Activated CD4-positive, alpha-beta T cell treated with anti-CD3 and anti-CD28 coated beads for 24 hours (primary cell): ENCODE measurements at places on chromosomes 7 and 10.

DNA sequence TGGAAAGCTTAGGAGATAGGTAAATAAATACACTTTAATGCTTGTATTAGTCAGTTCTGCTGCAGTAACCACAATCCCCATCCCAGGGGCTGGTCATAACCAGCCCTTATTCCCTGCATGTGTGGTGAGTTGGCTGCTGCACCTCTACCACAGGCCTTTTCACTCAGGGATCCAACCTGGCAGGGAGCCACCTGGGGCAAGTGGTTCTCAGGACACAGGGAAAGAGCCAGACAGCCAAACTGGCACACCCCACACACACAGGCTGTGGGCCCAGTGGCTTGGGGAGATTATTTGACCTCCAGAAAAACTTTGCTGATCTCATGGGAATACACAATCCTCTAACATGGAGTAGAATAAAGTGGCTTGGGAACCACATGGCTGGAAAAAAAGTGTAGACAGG lies 400.0 kb upstream of the RNF32 start:
- no peak for DNase-seq

DNA sequence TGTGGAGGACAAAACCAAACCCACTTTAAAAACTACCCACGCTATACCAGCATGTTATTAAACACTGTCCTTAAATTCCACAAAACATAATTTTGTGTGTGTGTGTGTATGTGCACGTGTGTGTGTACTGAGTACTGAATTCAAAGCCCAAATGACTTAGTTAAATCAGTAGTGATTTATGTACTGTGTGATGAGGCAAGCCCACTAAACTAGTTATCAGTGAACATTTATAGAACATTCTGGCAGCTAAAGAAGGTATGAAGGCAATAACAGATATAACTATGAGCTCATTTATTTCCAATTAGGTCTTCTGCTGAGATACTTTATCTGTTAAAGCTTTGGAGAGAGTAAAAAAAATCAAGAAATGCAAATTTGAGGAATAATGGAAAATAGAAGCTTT lies 115.1 kb downstream of the CPED1 start:
- no peak for DNase-seq

DNA sequence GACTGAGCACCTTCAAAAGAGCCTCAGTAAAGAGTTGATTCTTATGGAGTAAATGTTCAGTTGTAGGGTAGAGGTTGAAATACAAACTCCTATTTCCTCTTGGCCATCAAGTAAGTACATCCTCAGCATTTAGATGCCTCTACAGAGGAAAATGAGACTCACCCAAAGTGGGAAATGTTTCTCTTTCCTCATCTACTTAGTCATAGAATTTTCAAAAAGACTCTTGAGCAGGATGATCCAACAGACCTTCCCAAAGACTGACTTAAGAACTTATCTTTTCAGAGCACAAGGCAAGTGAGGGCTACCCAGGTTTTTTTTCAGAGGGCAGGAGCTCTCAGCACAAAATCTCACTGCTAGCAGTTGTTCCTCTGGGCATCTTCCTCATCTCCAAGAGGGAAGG lies 449.1 kb downstream of the KCNMA1 start:
- DNase-seq: no peak

DNA sequence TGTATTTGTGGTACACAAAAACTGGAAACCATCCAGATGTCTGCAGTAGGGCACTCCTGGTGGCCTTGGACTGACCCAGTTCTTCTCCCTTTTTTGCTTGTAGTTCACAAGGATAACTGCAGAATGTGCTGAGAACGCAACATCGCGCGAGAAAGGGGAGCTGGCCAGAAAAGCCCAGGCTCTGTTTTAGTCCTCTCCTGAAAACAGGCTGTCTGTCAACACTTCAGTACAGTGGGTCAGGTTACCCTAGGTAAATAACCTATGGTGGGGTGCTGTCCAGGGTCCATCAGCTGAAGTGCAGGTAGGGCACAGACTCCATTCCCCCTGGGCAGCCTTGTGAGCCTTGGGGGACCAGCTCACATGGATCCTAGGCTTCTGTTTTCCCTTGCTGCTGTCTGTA lies 495.8 kb downstream of the MDFIC start:
- DNase-seq: no peak

DNA sequence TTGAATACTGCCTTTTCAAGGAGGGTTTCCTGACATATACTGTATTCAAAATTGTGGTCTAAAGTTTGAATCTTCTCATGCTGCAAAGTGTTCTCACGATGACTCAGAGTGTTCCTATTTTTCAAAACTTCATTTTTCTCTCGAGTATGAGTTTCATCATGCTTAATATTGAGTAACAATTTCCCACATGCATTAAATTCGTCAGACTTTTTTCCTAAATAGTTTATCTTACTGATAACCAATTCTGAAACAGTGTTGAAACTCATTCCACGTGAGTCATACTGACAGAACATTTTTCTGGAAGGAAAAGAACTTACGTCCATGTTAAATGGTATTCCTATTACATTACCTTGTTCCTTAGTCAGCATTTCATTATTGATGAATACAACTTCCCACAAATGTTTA lies 44.1 kb downstream of the ZNF33B start:
- no peak for DNase-seq
